ENCODE measurements at places on chromosomes 1 and 21. TPM values are rescaled to one million over a fixed set of nuclear protein-coding genes. Genes with fewer than 3 reads are reported as not detected.

DNA sequence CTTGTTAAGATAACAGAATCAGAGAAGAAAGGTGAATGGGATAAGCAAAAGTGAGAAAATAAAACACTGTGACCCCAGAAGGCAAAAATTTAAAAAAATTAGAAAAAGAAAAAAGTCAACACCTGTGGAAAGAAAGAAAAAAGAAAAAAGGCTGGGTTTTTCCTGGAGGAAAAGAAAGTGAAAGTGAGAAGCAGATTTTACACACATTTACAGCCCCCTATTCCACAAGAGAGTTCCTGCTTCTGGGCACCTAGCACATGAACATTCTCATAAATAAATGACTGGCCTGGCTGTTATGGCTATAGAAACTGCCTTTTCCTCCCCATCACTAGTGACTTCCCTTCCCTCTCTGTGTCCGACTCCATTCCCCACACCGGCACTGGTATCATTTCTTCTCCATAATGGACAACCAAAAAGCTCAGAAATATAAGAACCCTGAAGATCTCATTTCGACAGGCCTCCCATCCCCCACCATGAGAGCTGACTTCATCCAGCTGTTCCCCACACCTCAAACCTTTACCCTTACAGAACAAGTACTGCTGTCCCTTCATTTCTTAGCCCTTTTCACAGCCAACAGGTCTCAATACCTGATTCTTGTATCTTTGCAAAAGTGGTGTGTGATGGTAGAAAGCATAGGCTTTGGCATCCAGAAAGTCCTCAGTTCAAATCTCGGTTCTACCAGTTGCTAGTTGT, 12.6 kb downstream of the MTF1 start:
- DNase-seq = no peak

The PCSK9 gene
- 2.6 TPM for total RNA-seq

DNA sequence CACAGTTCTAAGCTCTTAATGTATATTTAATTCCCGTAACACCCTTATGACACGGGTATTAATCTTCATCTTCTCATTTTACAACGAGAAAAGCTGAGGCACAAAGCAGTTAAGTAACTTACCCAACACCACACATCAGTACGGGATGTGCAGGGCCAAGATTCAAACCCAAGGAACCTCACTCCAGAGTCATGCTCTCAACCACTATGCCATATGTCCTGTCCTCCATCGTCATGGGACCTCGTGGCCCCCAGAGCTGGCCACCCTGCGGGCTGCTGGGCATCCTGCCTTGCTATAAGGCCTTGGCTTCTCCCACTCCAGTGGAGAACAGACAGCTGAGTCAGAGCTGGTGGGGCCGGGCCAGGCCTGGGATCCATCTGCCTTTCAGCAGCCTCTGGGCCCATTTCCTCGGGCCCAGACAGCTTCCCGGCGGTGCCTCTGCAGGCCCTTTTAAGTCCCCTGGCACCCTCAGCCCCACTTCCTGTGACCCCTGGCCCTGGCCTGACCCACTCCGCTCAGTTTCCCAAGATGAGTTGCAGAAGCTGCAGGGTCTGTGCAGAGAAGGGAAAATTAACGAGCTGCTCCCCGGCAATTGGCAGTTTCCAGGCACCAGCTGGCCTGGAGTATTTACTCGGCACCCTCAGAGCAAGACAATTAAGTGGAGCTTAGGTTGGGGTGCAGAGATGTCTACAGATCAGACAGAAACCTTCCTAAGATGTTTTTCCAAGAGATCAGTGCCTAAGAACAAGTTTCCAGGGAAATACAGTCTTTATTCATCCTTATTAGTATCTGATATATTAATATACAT, 98.2 kb downstream of the EPHB2 start:
- DNase-seq = peak; percentile 94

The TNFAIP8L2 gene
- 2.2 TPM for total RNA-seq

DNA sequence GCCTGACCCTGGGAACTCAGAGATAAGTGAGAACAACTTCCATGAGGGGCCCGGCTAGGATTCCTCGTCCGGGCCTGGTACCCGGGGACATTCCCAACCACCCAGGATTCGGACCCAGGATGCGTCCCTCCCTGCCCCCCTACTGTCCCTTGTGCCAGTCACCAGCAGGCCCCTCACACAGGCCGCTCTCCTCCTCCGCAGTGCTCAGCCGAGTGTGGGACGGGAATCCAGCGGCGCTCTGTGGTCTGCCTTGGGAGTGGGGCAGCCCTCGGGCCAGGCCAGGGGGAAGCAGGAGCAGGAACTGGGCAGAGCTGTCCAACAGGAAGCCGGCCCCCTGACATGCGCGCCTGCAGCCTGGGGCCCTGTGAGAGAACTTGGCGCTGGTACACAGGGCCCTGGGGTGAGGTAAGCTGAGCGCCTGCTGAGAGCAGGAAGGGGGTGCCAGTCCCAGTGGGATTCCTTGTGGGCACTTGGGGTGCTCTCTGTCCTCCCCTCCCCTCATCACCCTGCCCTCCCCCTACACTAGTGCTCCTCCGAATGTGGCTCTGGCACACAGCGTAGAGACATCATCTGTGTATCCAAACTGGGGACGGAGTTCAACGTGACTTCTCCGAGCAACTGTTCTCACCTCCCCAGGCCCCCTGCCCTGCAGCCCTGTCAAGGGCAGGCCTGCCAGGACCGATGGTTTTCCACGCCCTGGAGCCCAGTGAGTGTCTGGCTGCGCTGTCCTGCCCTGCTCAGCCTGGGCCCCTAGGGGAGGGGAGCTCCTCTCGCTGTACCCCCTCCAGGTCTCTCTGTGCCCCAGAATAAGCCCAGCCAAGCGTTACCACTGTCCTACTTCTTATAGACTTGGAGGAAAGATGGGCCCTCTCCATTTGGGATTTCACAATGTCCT, 9.8 kb downstream of the ADAMTSL4 start:
- peak; percentile 39 for DNase-seq

DNA sequence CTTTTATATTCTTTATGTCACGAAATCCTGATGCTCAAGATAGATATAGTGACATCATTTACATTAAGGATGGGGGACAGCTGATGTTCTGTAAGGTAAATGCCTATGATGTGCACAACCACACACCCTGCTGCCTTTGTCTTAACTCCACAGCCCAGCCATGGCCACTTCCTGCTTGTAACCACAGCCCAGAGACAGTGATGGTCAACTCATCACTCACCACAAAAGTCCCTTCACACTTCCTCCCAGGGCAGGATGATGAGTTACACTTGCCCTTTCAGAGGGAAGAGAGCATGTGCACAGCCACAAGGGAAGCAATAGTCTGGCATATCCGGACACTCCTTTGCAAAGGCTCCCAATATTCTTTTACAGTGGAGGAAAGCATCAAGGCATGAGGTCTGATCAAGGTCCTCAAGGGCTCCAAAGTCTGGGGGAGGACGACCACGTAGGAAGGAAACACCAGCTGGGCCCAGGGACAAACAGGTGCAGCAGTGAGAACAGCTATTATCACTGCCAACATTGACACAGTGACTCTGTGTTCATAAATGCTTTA, 53.8 kb downstream of the PLPP3 start:
- DNase-seq = no peak

GRCh38 chr1:203539831-203540546, 46.0 kb downstream of the OPTC start:
- DNase-seq = no peak

DNA sequence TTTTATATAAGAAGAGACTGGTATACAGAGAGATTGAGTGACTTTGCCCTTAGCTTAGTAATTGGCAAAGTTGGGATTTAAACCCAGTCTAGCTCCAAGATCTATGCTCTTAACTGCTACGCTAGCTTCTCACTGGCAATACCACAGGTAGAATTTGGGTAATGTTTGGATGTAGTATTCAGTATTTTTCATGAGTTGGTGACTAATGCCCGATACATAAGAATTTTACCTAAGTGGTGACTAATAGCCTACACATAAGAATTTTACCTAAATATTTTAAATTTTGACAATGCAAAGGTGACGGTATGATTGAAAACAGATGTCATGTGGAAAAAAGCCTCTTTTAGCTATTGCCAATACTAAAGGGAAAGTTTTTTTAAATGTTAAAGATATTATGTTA, 24.3 kb downstream of the GPSM2 start:
- no peak for DNase-seq

- no peak for DNase-seq
Observed at GRCh38 chr1:14242123-14242522, 356.4 kb upstream of the KAZN start.

GRCh38 chr1:32172621-32173245, 6.7 kb upstream of the TXLNA start:
- DNase-seq = no peak

The LAMC1 gene
- total RNA-seq = 585 TPM

Measured in umbilical cord (tissue), 2 donors.